ENCODE measurements at places on chromosomes 12 and 14.

GRCh38 chr12:120060196-120060595 is 56.4 kb downstream of the RAB35 start:
- no peak for DNase-seq

DNA sequence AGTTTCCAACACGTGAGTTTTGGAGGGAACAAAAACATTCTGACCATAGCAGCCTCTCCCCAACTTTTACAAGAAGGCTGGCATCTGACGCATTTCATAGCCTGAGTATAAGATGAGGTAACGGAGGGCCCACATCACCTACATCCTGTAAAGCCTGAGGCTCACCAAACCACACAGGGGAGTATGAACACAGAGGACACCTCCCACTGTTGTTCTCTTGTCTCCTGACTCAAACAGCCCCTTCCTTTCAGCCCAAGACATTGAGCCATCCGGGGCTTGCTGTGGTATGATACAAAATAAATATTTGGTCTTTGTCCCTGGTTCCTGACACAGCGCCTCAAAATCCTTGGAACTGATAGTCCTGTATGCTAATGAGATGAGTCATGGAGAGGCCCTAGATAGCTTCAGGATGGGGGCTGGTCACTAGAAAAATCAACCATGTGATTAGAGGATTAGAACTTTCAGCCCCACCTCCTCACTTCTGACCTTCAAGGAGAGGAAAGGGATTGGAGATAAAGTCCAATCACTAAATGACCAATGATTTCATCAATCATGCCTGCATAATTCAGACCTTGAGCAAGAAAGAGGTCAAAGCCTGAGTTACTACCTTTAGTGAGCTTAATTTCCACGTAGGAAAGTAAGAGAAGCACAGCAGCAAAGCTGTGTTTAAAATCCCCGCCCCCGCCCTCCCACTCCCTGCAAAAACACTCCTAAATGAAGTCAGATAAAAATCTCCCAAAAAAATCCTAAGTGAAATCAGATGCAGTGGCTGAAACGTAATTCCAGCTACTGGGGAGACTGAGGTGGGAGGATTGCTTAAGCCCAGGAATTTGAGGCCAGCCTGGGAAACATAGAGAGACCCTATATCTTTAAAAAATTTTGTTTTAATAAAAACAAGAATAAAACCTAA is 236.4 kb downstream of the PCNX1 start:
- DNase-seq: peak; percentile 78

DNA sequence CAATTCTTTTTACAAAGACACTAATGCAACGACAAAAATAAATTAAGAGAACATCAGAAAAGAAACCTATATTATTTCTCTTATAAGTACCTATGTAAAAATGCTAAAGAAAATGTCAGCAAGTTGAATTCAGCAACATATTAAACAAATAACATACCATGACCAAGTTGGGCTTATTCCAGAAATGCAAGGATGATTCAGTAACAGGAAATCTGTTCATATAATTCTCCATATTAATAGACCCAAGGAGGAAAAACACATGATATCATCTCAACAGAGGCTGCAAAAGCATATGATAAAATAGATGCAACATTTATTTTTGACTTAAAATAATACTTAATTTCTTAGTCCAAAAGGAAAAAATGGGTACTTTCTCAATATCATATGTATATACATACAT is 25.1 kb upstream of the GPHB5 start:
- no peak for DNase-seq

DNA sequence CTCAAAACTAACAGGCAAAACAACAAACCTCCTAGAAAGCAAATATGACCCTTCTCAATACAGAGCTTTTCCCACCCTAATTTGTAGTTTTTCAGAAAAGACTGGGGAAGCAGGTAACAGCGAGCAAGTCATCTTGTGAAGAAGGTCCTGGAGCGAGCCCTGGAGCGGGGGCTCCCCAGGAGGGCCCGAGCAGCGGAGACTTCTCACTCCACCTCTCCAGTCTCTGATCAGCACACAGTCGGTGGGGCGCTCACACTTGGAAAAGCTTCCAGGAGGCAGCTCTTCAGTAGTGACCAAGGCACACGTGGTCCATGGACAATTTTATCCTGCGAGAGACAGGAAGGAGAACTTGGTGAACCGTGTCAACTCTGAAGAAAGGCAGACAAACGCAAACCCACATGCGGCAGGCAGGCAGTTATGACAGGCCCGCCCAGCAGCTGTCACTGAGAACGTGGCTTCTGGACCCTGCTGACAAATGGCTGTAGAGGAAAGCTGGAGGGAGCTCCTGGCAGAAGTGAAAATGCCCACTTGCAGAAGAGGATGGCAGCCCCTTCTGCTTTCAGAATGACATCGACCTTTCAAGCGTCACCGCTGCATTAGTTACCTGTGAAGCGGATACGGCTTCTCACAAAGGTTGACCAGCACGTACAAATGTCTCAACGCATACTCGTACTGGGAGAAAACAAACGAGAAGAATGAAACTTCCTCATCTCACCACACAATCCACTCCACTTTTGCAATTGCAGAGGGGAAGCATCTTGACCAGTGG is 44.2 kb downstream of the LGMN start:
- no peak for DNase-seq

DNA sequence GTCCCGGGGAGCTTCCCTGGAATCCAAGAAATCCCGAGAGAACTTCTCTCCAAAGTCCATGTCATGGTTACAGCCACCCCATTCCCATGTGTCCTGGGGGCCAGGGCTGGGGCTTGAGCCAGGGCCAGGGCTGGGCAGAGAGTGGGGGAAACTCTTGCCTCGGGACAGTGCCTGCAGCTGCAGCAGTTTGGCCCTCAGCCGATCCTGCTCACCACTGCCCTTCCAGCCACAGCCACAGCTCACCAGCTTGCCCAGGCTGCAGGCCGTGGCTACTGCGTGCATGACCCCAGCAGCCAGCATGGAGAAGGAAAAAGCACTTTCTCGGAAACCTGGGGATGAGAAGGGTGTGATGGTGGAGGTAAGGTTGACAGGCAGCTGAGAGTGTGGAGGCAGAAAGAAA is 3.5 kb downstream of the WNT10B start:
- no peak for DNase-seq

GRCh38 chr12:132551641-132552031 is 58.7 kb downstream of the LRCOL1 start:
- DNase-seq: no peak

- DNase-seq: peak; percentile 55
Measured at GRCh38 chr14:90060312-90060964, 1.4 kb upstream of the KCNK13 start.

DNA sequence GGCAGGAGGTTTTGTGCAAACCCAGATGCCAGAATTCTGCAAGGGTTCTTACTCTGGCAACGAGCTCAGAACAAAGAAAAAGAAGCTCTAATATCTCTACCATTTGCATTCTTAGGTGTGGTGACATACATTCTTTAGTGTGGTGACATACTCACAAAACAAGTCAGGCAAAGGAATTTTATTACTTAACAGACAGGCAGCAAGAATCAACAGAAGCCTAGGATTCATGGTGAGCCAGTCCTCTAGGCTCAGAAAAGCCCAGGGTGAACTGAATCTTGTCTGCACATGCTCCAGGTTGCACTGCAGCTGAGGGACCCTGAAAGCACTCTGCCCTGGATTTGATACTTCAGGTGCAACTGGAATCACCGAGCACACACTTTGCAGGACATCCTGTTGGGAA is 122.4 kb upstream of the PTPRQ start:
- DNase-seq: no peak

GRCh38 chr14:61891170-61891569 is 128.9 kb downstream of the SNAPC1 start:
- DNase-seq: no peak

DNA sequence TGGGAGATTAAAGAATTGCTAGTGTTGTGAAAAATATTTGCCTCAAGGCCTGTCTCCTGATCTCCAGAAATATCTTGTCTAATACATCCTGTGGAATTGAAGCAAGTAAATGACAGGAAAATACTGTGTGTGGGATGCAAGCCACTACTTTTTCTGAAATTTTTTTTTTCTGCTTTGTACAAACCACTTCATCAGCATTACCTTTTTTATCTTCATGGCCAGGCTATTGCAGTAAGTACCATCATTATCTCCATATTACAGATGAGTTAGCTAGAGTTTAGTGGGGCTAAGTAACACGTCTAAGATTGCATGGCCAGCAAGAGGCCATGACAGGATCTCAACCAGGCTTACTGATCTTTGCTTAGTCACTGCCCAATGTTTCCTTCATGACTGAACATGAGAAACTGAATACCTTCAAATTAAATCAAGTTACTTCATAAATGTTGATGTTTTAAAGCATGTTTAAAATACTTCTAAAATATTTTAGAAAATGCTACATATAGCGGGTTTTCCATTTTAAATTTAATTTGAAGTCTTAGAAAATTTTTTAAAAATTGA is 273.7 kb downstream of the SLC6A15 start:
- DNase-seq: no peak

DNA sequence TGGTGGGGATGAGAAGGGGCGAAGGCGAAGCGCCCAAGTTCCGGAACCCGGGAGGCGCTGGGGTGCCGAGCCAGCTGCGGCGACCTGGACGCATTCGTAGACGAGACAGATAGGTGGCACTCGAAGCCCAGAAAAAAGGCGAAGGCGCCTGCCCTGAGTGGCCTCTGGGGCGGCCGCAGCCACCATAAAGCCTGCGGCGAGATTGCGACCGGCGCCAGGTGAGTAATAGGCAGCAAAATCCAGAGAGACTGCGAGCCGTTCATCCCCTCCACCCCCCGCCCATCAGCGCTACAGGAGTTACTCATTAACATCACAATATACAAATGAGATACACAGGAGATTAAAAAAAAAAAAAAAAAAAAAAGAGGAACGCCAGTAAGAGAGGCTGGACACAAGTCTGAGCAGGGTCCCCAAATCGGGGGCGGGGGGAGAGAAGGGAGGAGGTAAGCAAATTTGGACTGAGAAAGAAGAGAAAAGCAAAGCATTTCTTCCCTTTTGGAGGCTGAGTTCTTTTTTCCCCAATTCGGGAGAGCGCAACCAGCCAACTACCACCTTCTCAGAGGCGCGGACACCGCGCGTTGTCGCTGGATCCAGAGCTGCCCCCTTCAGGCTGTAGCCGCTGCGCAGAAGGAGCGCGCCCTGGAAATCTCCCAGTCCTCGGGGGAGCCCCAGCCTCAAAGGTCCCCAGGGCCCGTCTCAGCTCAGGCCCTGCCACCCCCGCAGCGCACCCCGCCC is 15.7 kb downstream of the TBX3 start:
- peak; percentile 69 for DNase-seq

GRCh38 chr14:94622653-94623421 is 10.6 kb downstream of the SERPINA3 start:
- no peak for DNase-seq

DNA sequence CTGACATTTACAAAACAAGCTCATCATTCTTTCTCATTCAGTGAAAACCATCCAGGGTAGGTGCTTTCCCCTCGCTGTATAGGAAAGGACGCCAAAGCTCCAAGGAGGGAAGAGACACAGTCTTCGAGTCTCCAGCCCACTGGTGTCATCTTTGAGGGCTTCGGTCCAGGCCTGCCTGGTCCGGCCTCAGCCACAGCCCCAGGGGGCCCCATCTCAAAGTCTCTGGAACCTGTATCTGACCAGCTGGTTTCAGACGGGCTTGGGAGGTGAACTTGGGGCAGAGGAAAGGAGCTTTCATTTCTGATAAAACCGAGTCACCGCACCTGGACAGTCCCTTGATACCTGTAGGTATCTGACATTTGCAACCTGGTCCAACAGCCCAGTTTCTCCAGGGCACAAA is 229.5 kb upstream of the RTL1 start:
- no peak for DNase-seq

Measured in T1000 (cell line).